ENCODE measurements at places on chromosomes 5 and 9.

DNA sequence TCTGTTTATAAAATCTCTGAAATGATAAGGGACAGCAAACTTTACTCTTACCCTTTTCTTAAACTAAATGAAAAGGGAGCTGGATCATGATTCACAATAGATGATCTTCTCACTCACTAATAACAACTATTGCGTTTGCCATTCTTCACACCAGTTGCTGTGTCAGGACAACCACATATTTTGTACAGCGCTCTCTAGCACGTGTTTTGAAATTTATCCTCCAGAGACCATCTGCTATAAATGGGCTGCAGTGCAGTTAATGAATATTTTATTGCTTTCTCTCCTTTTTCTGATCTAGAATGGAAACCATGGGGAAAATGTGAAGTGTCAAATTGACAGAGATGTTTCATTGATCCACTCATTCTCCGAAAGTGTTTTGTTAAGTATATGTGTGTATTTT, 258.4 kb upstream of the CCNH start:
- DNase-seq: no peak

DNA sequence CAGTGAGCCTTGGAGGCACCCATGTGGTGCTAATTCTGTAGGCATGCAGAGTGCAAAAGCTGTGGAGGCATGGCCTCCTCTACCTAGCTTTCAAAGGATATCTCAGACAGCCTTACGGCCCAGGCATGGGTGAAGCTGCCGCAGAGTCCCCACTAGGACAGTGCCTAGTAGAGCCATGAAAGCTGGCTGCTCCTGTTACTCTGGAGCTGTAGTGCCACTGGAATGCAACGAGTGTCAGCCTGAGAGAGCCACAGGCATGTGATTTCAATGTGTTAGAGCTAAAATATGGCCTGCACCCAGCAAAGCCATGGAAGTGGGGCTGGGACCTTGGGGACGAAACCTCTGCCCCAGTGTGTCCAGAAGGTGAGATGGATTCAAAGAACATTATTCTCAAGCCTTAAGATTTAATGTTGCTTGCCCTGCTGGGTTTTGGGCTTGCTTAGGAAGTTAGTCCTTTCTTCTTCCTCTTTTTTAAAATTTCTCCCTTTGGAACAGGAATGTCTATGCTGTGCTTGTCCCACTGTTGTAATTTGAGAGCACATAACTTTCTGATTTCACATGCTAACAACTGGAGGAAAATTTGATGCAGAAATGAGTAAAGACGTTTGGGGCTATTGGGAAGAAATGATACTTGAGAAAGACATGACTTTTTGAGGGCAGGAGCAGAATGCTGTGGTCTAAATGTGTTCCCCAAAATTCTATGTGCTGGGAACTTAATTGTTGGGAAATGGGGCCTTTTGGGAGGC, 298.4 kb downstream of the PSAT1 start:
- no peak for DNase-seq

- no peak for DNase-seq
Observed at GRCh38 chr5:24855485-24855884, 210.7 kb upstream of the CDH10 start.

DNA sequence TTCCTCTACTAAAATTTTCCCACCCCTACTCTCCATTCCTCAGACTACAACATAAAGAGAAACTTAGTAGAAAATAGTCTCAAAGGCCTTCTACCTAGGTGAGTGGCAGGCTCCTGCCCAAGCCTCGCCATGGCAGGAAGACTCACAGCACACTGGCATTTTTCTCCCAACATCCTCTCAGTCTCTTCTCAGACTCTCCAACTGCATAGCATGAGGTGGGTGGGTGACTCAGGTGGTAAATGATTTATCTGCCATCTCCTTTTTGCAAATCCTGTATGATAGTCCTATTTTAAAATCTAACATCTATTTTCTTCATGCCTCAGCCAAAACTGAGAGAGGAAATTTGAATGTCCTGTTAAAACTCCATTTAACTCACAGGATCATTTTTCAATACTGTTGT, 33.5 kb upstream of the GRIA1 start:
- no peak for DNase-seq

GRCh38 chr9:83651558-83651957, 28.6 kb downstream of the IDNK start:
- DNase-seq: no peak

- DNase-seq: no peak
Observed at GRCh38 chr5:149588936-149589335, 7.6 kb downstream of the ARHGEF37 start.

DNA sequence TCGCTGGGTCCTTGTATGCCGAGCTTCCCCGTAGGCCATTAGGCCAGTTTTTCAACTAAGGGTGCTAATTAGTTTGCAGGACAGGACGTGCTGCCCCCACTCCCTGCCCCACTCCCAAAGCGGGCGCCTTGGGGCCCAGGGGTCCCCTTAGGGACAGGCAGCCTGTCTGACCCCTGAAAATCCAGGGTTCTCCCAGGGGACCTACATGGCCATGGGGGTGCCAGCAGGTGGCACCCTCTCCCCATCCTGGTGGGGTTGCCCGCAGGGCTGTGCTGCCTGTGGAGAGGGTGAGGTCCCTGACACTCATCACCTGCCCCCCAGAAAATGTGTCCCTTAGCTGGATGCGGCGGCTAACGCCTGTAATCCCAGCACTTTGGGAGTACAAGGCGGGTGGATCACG, 8.5 kb upstream of the CCDC187 start:
- peak; percentile 39 for DNase-seq

- no peak for DNase-seq
Observed at GRCh38 chr9:108727580-108728111, 128.1 kb downstream of the ACTL7B start.

DNA sequence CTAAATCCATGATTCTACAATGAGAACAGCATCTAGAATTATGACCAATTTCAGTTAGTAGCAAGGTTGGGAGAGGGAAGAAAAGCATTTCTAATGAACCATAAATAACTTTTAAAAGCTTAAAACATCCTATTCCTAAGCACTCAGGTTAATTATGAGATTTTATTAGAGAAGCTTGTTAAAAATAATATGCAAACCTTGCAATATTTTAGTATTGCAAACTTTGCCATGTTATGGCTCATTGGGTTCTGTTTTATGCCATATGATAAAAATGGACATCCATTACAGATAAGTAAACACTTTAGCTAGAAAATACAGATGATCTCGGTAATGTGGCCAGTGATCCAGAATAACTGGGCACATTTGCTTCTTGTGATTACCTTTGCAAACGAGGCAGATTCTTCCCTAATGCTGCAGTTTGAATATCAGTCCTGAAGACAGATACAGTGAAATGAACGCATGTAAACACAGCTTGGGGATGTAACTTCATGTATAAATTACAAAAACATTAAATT, 447.0 kb downstream of the PLK2 start:
- no peak for DNase-seq

DNA sequence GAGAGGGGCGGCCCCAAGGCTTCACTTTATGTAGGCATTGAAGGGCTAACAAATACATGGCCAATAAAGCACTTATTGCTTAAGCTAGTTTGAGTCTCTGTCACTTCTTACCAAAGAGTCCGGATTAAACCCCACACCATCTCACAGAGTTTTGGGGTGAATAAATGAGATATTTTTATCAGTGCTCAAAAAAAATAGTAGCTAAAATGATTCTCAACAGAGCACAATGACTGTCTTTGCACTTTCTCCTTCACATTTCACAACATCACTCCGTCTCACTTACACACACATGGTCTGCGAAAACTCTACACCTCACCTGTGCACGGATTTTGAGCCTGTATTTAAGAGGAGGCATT, 92.9 kb downstream of the LMX1B start:
- no peak for DNase-seq

- DNase-seq: no peak
Observed at GRCh38 chr5:128300181-128300580, 216.6 kb downstream of the SLC12A2 start.

DNA sequence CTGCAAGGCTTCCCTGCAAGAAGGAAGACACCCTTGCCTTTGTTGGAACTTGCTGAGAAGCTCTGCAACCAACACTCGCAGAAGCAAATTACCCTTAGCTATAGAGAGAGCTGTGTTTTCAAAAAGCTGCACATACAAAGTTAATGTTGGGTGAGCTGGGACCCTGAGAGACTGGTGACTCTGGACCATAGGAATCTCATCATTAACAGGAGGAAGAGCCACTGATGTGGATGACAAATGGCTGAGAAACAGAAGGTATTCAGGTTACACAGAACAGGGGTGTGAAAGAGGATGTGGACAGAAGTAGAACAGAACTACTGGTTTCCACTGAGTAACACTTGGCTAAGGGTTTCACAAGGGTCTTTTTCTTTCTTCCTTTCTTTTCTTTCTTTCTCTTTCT, 493.5 kb downstream of the IRX1 start:
- no peak for DNase-seq

DNA sequence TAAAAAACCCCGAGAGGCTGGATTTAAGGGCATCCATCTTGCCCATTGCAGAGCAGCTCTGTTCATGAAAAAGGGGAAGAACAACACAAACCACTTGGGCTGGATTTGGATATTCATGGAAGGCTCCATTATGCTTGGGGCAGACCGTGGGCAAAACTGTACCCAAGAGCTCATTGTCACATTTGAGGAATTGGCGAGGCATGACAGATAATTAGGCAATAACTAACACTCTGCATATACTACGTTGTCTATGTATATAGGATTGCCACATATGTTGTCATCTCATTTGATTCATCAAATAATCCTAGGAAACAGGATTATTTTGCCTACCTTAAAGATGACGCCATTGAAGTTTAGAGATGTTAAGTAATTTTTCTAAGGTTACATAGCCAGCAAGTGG, 255.4 kb downstream of the SMARCA2 start:
- DNase-seq: no peak

DNA sequence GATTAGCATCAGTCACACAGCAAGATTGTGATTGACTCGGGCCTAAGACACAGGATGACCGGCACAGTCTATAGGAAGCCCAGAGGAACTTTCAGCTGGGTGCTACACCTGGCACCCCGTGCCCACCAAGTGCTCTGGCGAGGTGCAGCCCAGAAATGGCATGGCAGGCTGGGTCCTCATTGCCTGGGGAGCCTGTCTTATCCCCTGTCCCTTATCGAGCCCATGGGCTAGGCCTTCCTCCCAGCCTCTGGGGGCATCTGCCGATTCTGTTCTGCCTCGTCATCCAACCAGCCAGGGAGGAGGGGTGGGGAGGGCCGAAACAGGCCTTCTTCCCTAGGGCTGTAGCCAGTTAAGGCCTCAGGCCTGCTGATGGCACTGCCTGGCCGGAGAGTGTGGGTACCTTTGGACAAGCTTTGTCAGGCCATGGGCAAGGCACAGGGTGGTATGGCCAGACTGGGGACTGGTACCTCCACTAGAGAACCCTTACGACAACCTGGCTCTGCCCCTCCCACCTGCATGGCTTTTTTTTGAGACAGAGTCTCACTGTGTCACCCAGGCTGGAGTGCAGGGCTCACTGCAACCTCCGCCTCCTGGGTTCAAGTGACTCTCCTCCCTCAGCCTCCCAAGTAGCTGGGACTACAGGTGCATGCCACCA, 1.6 kb downstream of the GRK6 start:
- peak; percentile 48 for DNase-seq

DNA sequence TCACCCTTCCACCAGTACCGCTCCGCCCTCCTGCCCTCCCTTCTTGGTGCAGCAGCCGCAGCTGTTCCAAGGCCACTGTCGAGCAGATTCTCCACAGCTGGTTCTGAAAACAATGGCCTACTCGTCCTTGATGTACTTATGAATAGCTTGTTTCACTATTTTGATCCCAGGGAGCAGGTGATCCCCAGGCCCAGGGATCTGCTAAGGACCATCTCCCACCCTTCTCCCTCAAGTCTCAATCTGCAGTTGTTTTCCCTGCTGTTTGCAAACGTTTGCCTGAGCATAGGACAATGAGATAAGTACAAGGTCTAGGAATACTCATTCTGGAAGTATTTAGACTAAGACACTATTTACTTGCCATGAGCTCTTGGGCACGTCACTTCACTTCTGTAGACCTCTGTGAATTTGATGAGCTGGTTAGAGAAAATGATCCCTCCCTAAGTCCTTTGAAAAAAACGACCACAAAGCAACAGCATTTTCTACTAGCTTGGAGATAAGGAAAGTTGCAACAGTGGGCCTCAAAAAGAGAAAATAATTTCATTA, 1.8 kb downstream of the LURAP1L start:
- no peak for DNase-seq

DNA sequence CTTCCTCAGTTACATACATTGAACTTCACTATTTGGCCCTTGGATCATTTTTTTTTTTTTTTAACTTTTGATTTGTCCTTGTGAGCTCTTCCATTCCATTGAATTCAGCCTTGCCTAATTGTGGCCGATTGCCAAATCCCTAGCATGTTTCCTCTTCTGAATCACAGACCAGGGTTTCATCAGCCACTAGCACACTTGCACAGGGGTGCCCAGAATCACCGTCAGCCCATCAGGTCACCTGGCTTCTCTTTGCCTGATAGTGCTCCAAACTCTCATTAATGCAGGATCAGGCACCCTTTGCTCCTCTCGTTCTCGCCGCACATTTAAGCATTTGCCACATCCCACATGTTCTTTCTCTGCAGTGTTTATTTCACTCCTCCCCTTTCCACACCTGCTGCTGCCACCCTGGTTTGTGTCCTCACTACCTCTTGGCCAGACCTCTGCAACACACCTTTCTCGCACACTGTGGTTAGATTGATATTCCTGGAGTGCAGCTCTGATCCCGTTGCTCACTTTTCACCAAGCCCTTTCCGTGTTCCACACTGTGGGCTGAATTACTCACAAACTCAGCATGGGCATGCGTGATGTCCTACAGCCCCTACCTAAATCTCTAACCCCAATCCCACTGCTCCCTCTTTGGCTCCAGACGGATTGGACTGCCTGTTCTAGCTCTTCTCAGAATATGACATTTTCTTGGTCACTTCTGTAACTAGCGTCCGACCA, 9.8 kb downstream of the PIK3R1 start:
- no peak for DNase-seq

DNA sequence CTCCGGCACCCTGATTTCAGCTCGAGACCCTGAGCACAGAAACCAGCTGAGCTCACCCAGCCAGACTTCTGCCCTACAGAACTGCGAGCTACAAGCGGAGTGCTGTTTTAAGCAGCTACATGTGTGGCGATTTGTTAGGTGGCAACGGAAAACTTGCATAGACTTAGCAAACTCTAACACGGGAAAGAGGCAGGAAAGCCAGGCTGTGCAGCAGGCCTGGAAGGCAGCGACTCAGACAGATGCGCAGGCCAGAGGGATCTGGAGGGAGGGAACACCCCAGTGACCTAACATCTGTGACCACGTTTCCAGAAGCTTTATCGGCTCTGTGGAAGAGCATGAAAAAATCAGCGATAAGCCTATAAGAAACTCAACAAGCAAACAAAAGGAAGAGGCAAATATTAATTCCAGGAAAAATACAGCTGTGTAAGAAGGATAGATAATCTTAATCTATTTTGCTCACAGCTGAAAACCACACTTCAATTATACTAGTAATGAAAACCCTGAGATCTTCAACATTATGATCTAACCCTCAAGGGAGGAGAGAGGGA, 11.0 kb downstream of the UBAC1 start:
- no peak for DNase-seq

- DNase-seq: no peak
Observed at GRCh38 chr9:77798140-77798539, 150.0 kb upstream of the GNA14 start.

DNA sequence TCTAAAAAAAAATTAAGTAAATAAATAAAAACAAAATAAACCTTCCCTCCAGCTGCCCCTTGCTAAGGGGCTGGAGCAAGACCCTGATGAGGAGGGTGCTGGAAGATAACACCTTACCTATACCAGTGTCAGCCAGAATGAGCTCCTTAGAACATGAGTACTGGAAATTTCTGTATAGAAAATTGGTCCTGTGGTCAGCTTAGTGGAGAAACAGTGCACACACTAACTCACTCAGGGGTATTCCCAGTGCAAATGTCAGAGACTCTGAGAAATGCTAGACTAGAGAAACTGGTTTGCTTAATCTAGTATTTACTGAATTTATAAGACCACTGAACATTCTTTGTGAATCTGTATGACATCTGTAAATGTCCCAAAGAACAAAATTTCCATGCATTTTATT, 62.1 kb upstream of the CTXN3 start:
- no peak for DNase-seq
